ENCODE measurements at places on chromosomes 1 and 21.

GRCh38 chr1:25744140-25744581 is 55.8 kb upstream of the SELENON start:
- DNase-seq: no peak

DNA sequence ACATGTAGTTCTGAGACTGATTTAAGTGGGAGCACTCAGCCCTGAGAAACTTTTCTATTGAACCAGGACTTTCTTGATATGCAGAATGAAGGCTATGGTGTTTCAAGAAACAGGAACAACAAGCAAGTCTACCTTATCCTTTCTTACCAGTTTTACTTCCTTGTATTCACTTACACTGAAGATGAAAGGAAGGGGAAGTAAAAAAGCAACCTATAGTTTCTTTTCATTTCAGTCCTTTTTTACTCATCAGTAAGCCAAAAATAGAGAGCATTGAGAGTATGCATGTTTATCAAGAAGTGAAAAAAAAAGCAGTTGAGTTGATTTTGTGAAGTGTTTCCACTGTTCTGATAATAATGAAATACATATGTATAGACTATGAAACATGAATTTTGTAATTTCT is 1010.3 kb downstream of the AMY1C start:
- DNase-seq: no peak

GRCh38 chr1:15797614-15798390 is 9.6 kb downstream of the UQCRHL start:
- no peak for DNase-seq

- no peak for DNase-seq
These were observed 2.2 kb downstream of the S100A13 start for GRCh38 chr1:153624965-153625611.

DNA sequence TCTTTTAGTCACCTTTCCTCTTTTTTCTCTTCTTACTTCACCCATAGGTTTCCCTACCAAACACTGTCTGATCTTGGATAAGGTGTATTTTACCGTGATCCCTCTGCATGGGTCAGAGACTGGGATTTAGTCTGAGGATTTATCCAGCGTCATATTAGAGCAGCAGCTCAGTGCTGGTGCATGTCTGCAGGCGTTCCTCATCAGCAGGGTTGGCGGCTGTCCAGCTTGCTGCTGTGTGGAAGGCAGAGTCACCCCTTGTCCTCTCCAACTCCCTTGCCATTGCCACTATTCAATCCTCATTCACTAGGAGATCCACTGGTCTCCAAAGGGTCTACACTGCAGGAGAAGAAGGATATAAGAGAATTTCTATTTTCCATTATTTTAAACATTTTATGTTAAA is 7.3 kb upstream of the FAM78B start:
- DNase-seq: no peak

- no peak for DNase-seq
These were observed 16.3 kb upstream of the NUF2 start for GRCh38 chr1:163305441-163305840.

GRCh38 chr1:223771469-223771813 is 59.1 kb downstream of the CAPN2 start:
- DNase-seq: no peak

DNA sequence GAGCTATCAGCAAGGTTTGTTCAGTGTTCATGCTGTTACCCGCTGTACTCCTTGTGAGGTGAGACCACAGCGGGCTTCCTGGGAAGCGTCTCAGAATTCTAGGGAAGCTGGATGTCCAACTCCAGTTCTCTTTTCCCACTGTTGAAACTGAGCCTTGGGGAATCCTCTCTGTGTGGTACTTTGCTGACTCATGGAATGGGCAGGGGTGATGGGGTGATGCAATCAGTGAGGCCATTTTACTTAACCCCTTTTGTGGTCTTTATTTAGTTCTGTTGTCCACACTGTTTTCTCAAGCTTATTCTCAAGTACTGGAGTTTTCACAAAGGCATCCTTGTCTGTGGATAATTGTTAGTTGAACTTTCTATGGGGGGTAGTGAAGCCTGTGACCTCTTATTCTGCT is 42.6 kb downstream of the ACKR1 start:
- no peak for DNase-seq

DNA sequence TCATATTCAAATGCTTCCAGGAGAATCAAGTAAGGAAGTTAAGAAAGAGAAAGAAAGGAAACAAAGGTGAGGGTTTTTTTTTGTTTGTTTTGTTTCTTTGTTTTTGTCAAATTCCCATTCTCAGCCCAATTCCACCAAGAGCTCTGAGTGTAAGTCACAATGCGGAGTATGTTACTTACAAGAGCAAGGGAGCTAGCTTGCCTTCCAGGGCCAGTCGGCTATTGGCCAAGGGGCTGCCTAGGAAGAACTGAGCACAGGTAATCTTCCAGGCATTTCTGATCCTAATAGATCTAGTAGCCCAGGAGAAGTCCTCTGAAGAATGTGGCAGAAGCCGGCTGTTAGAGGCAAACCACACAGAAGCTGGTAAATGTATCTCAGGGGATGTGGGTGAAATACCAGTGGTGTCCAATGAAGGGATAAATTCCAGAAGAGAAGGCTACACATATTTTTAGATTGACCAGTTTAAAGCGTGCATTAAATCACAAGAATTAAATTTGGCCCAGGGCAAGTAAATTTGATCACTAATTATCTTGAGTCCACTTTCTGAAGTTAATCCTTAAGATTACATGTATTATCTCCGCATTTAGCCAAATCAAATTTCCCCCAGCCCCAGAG is 239.6 kb upstream of the ADAMTS5 start:
- DNase-seq: no peak

DNA sequence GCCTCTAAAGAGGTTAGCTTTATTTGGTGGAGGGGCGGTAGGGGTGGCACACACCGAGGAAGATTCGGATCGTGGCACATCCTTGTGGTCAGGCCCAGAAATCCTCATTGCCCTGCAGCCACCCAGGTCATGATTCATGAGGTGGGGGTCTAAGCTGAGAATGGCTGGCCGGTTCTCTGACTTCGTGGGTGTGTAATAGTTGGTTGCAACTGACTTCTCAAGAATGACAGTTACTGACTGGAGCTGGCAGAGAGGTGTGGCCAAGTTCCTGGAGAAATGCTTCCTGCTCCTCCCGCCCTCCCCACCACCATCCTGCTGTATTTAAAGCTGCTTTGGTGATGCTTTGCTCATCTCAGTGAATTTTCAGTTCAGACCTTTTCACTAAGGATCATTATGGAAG is 198.6 kb downstream of the KIF26B start:
- DNase-seq: no peak

DNA sequence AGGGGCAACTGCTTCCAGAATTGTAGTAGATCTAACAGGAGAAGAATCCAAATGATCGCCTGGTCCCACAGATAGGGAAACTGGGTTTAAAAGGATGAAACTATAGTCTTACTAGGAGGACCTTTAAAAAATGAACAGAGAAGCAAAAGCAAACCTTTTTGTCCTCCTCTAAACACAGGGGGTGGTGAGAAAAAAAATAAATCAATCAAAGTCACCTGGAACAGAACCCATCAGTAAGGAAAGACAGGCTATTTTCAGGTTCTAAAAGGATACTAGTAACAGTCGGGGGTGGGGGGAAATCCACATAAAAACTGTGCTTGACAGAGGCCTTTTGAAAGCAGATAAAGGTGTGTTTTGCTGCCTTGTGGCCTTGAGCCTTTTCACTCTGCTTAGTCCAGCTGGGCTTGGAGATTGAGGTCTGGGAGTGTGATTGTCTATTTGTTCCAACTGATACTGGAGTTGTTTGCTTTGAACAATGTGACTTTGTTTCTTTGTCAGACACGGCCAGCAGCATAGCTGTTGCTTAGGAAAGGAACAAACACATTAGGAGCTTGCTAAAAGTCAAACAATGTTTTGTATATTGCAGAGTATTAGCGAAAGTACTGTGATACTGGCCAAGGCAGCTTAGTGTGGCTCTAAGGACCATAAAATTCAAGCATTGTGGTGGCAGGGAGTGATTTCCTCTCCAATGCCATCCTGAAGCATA is 141.1 kb upstream of the IRF2BP2 start:
- DNase-seq: no peak
